ENCODE measurements at places on chromosomes 3 and 15.

DNA sequence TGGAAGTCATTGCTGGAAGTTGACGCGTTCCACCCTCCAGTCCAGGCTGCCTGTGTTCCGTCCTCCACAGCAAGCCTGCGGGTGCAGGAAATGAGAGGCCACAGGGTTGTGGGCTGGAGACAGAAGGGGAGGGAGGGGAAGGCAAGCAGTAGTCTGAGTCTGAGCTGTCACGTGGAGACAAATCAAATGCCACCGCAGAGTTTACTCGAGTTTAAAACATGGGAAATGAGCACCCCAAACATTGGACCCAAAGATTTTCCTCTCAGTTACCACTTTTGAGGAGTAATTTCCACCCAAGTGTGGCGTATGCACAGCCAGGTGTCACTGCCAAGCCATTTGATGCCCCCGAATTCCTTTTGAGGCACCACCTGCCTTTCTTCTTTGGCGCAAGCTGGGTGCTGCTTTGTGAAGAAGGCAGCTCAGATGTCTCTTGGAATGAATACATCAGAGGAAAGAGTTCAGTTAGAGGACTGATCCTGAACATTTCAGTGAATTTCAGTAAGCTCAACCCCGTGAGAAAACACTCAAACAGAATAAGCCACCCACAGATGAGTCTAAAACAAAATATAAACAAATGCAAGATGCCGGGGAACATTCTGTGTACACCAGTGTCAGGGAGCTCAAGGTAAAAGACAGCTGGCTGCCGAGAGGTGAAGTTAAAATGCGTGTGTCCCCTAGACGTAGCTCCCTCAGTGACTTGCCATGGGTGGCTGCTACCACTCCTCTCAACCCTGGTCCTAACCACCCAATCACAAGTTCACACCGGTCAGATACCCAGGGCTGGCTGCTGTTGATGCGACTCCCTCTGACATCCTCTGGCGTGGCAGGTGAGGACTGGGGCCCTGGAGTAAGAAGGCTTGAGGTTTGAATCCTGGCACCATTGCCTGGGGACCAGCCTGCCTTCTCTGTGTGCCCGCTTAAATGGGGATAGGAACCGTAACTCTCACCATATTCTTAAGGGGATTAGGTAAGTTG lies 203.8 kb downstream of the UACA start:
- DNase-seq, result peak; percentile 48

DNA sequence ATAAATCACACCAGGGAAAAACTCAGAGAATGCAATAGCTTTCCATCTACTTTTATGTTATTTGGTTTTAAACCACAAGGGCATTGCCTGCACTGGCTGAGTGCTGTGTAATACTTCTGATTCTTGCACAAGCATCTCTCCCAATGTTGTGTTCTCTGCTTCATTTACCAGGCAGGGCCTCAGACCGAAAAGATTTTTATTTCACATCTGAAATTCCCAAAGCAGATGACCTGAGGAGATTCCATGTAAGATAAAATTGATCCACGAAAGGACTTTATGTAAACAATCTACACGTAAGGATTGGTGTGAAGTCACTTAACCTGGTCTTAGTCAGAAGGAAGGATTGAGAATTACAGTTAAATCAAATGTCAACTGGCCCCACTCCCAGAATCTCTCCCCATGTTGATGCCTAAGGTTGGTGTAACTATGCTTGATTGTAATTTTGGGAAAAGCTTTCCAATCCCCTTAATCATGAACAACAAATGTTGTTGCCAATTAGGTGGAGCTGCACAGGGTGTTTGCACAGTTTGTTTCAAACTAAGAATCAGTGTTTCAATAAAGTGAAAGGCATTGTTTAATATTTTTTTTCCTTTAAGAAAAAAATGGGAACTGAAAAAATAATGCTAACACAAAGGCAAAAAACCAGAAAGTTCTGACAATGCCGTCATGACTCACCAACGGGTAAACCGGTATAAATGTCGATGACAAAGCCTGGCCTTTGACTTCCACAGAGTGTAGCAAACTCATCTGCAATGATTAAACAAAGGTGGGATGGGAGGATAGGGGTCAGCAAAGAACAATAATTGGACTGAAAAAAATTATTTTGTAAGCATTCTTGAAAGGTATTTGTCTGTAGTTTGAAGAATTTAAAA lies 128.6 kb downstream of the DUT start:
- DNase-seq, result no peak

DNA sequence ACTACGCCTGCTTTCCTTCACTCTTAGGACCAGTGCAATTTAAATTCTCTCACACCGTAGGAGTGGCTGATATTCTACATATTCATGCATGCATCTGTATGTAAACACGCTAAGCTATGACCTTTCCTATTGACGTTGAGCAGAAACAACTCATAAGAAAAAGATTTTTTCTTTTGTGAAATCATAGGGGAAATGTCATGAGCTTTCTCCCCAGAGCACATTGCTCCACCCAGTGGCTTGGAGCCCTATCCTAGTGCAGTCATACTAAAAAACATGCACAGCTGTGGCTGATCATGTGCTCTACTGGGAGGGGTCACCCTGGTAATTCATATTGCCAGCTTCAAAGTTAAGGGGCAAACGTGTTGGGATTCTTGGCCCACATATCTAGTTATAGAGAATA lies 1.8 kb upstream of the MESD start:
- peak; percentile 58 for DNase-seq

DNA sequence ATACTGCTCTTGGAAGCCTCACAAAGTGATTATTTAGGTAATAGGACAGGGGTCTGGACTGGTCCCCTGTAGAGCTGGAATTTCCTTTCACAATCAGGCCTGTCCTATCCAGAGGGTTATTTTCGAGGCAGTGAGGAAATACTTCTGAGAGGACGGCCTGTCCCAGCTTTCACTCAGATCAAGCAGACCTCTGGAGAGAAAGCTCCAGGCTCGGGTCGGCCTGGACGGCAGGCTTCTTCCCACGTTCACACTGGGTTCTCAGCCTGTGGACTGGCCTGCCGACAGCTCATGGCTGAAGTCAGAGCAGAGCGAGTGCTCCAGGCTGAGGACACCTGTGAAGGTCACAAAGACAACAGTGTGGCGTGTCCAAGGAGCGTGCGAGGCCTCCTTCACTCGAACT lies 405.3 kb downstream of the VPS13C start:
- DNase-seq, result peak; percentile 30

GRCh38 chr3:174822320-174822719 lies 36.8 kb upstream of the NAALADL2 start:
- no peak for DNase-seq
